ENCODE measurements at places on chromosomes 2 and 18. TPM values are rescaled to one million over a fixed set of nuclear protein-coding genes. Genes with fewer than 3 reads are reported as not detected.

GRCh38 chr2:953975-954686, 3.5 kb downstream of the SNTG2 start:
- no peak overlapping the region for H3K27ac ChIP-seq
- no peak overlapping the region for H3K4me3 ChIP-seq
- peaks cover 8% of the 10 kb centered on the region for H3K4me1 ChIP-seq

The PLB1 gene
- total RNA-seq: 0.63 TPM

The SPDYA gene
- total RNA-seq: 1.9 TPM

GRCh38 chr2:42844901-42845821, 52.8 kb upstream of the HAAO start:
- H3K27ac ChIP-seq: no peak overlapping the region
- H3K4me3 ChIP-seq: no peak overlapping the region
- no peaks in the 10 kb centered on the region for H3K27me3 ChIP-seq
- DNase-seq: no peak

The NT5C1B gene
- not detected for total RNA-seq

GRCh38 chr2:127872354-127872753, 13.4 kb downstream of the AMMECR1L start:
- no peak overlapping the region for H3K4me3 ChIP-seq
- peaks cover 48% of the 10 kb centered on the region for H3K36me3 ChIP-seq

GRCh38 chr18:48889115-48889941, 61.4 kb downstream of the SMAD7 start:
- no peaks in the 10 kb centered on the region for H3K27me3 ChIP-seq
- DNase-seq: no peak
- H3K4me1 ChIP-seq: peaks cover 6% of the 10 kb centered on the region

DNA sequence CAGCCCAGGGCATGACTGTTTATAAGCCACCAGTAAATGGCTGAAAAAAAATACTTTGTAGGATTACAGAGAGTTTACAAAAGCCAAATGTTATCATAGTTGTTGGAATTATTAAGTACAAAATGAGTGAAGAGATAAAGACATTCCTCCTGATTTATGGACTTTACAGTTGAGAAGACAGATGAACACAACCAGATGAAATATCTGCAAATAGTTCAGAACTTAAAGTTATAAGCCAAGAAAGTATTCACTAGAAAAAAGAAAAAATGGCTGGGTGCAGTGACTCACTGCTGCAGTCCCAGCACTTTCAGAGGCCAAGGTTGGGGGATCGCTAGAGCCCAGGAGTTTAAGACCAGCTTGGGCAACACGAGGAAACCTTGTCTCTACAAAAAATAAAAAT, 11.2 kb downstream of the PMAIP1 start:
- H3K27ac ChIP-seq: no peak overlapping the region
- H3K4me1 ChIP-seq: peaks cover 35% of the 10 kb centered on the region
- H3K4me3 ChIP-seq: no peak overlapping the region
- no peak for DNase-seq
- H3K27me3 ChIP-seq: no peaks in the 10 kb centered on the region

Data from activated CD4-positive, alpha-beta T cell treated with anti-CD3 and anti-CD28 coated beads, Interleukin-2, amount 10 ng/mL, durations not matched to agents 24 days and 14 days (primary cell).